ENCODE measurements at places on chromosomes 11 and 22.

- no peak for DNase-seq
These were observed 7.2 kb downstream of the MICAL2 start for GRCh38 chr11:12117611-12118010.

DNA sequence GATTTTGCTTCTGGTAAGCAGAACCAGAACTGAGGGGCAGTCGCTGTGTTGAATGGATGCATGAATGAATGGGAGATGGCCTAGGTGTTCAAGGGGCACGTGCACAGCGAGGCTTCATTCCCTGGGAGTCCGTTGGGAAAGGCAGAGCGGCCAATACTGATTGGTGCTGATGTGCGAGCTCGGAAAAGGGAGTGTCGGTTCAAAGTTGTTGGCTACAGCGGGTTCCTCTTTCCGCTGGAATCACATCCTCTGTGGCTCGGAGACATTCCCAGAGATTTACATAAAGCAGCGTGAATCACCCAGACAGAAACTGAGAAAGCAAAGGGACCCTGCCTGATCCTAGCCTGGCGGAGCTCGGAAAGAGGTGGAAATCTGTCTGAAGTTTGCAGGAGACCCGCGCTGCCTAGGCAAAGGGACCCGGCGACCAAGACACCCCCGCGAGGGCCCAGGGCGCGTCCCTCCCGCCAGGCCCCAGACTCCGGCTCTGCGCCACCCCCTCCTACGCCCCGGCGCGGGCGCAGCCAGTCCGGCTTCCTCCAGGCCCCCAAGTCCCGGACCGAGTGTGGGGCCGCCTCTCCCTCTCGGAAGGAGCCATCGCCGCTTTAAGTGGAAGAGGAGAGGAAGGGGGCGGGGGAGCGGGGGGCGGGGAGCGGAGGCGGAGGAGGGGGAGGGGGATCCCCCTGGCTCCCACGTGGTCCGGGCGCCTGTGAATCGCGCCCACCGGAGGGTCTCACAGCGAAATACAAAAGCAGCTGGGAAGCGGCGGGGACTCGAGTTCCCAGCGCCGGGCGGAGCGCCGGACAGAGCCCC lies at the start of gene FJX1:
Gene FJX1 (plus strand): TSS at position 774 of the 810 bp plus-strand sequence. CDS start 177 bp downstream, outside the sequence.
- no peak for DNase-seq

- DNase-seq, result peak; percentile 1
These were observed 55.0 kb upstream of the PTH start for GRCh38 chr11:13550761-13551160.

- DNase-seq, result no peak
These were observed 32.1 kb downstream of the EHF start for GRCh38 chr11:34653031-34653430.

All from stimulated activated CD8-positive, alpha-beta memory T cell treated with anti-CD3 and anti-CD28 coated beads, Interleukin-7, amount 100 ng/mL, for 1 hour (primary cell).